T-helper 1 cell (primary cell): ENCODE measurements at places on chromosomes 12 and 14.

GRCh38 chr14:68366656-68367055 is 426.2 kb downstream of the ZFP36L1 start:
- no peak for DNase-seq

DNA sequence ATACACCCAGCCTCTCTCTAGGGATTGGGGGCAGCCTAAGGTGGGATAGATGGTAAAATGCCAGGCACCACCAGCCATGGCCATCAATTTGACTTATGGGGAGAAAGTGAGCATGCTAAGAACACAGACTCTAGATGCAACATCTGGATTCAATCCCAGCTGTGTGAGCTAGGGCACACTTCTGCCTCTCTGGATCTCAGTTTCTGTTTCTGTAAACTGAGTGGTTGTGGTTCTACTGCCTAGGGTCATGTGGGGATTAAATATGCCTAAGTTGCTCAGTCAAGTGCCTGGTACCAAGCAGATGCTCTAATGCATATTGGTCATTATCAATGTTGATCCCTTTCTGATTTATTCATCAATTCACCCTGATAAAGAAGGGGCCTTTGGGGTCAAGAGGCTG is 12.6 kb upstream of the OAS1 start:
- DNase-seq = no peak

- no peak for DNase-seq
These were observed 12.4 kb downstream of the CLEC1A start for GRCh38 chr12:10086387-10086786.

DNA sequence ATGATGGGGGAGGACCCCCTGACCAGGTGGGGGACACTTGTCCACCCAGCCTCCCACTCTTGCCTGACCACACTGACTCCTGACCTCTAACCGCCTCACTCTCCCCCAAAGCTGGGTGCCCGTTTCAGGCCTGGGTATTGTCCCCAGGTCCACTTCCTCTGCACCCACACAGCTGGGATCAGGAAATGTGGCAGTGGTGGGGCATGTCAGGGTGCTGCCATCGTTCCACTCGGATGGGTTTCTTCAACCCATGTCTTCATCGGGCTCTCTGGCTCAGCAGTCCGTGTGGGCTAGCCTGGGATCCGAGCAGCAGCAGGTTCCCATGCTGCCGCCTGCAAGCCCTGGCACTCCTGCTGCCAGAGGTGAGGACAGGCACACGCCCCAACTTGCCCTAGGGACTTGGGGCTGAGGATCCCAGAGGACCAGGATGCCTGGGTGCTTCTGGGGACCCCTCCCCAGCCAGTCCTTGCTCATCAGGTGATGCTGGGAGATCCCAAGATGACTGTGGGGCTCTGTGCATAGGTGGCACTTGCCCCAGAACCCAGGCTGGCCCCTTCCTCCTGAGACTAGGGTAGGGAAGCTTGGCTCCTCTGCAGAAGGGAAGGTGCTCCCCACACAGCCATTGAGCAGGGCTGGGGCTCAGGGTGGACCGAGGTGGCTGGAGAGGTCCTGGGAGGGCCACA is 2.9 kb upstream of the CLBA1 start:
- DNase-seq = no peak

DNA sequence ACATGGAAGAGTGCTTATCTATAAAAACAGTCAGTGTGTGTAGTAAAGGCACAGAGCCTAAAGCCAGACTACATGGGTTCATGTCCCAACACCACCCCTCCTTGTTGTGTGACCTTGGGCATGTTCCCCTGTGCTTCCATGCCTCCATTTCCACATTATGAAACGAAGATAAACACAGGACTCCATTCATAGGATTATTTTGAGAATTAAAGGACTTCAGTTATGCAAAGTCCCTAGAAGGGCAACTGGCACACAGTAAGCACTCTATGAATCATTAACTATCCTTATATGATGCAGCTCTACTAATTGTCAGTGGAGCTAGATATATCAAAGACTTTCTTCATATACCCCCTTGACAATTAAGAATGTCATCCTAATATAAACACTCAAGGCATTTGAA is 17.8 kb downstream of the IFNG-AS1 start:
- no peak for DNase-seq

DNA sequence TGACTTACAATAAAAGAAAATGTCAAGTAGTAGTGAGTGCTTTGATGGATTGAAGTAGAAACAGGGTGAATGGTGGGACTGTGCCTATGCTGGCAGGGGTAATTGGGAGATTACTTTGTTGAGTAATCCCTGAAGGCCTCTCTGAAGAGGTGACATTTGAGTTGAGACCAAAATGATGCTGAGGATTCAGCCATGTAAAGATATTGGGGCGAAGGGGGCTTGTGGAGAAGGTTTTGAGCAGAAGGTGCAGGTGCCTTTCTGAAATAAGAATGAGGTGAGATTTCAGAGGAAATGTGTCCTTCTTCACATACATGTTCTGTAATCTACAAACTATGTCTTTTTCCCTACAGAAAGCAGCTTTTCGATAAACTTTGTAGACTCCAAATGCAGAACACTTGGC is 8.0 kb downstream of the GNG2 start:
- no peak for DNase-seq

DNA sequence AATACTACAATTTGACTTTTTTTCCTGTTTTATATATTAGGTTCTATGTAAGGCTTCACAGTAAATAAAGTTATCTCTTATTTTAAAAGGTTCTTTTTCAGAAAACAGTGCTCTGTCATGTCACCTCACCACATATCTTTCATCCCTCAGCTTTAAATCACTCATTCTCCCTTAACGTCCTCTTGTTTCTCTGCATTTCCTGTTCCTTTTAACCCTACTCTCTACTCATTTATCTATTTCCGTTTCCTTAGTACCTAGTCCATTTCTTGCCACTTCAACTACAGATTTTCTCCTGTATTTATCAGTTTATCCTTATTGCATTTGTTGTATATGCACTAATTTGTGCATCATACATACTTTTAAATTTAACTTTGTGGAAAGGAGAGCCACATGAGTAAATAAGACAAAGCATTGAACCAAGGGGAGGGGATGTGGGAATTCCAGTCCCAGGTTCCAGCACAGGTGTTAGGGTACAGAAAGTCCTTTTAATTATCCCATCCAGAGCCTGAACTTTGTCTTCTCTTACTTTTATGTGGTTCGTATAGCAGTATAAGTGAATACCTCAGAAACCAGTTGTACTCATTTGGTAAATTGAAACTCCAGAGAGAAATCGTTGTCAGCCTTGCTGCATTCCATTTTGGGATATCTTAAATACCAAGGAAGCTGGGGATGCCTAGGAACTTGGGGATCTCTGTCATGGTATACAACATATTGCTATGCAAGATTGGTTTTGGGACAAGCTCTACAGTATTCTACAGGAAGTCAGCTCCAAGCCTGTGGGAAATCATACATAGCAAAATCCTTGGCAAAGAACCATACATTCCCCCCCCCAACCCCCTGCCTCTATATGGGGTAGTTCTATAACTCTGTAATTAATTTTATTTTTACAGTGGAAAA is 120.5 kb downstream of the DIP2B start:
- DNase-seq = no peak

GRCh38 chr12:88273875-88274274 is 131.8 kb downstream of the TMTC3 start:
- DNase-seq = no peak

- no peak for DNase-seq
These were observed 89.0 kb downstream of the SETD3 start for GRCh38 chr14:99391671-99392070.

DNA sequence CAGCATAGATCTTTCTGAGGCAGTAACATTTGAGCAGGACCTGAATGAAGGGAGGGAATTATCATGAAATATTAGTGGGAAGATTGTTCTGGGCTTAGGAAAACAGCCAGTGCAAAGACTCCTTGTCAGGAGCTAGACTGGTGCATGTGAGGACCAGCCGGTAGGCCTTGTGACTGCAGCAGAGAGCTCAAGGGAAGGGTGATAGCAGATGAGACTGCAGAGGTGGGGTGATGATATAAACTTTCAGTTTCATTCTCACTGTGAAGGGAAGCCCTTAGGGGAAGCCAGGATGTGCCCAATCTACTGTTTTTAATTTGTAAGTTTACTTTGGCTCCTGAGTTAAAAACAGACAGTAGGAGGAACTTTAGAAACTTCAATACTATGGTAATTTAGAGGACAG is 12.4 kb downstream of the IL22 start:
- DNase-seq = peak; percentile 25
